Left ventricle myocardium inferior (tissue), 1 donor: ENCODE measurements at places on chromosomes 4 and X. TPM values are rescaled to one million over a fixed set of nuclear protein-coding genes. Genes with fewer than 3 reads are reported as not detected.

Gene SUPT20HL2
- total RNA-seq: not detected

Gene GPR50
- total RNA-seq: not detected

Gene VSIG4
- 41.7 TPM for total RNA-seq

Gene RHOXF1
- not detected for total RNA-seq

Gene FAM200B
- total RNA-seq: 29.1 TPM

Gene FHDC1
- total RNA-seq: 0.38 TPM

Gene KIAA1210
- not detected for total RNA-seq

DNA sequence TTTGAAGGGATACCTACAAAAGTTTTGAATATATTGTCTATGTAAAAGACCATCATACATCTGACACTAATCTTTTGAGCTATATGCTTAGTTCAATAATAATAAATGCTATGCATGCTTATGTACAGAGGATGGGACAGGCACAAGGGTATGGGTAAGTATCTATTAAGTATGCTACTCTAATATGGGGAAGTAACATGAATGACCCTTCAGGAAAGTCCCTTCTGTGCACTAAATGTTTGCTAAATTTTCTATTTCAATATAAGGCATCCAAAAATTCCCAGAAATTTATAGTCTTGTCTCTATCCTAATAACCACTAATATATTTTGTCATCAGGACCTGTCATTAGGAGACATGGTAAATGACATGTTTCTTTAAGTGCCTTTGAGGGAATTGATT, 19.0 kb downstream of the ATP8A1 start:
- H3K27me3 ChIP-seq: no peaks in the 10 kb centered on the region
- no peak overlapping the region for H3K27ac ChIP-seq
- H3K4me1 ChIP-seq: peaks cover 82% of the 10 kb centered on the region
- H3K4me3 ChIP-seq: no peak overlapping the region
- DNase-seq: no peak

- no peaks in the 10 kb centered on the region for H3K36me3 ChIP-seq
- H3K27me3 ChIP-seq: no peaks in the 10 kb centered on the region
- H3K4me1 ChIP-seq: no peaks in the 10 kb centered on the region
- H3K27ac ChIP-seq: no peak overlapping the region
Observed at GRCh38 chrX:132940727-132941327, 17.6 kb downstream of the HS6ST2 start.
